ENCODE measurements at places on chromosomes 6 and 20.

- no peak for DNase-seq
Measured at GRCh38 chr20:8394308-8394945, 262.4 kb downstream of the PLCB1 start.

DNA sequence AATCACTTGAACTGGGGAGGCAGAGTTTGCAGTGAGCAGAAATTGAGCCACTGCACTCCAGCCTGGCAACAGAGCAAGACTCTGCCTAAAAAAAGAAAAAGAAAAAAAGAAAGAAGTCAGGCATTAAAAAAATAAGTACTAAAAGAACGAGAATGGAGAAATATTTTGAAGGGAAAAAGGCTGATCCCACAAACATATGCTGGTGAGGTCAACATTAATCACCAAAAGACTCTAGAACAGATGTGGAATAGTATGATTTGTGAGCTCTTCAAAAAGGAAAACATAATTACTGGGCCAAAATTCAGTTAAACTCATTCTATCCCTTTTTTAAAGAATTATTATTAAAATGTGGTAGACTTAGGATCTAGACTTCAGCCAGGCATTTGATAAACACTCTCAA lies 61.2 kb upstream of the NRSN1 start:
- no peak for DNase-seq

- no peak for DNase-seq
Measured at GRCh38 chr6:69816569-69816968, 19.8 kb upstream of the LMBRD1 start.

GRCh38 chr20:32205110-32205842 lies 2.3 kb downstream of the PLAGL2 start:
- no peak for DNase-seq

DNA sequence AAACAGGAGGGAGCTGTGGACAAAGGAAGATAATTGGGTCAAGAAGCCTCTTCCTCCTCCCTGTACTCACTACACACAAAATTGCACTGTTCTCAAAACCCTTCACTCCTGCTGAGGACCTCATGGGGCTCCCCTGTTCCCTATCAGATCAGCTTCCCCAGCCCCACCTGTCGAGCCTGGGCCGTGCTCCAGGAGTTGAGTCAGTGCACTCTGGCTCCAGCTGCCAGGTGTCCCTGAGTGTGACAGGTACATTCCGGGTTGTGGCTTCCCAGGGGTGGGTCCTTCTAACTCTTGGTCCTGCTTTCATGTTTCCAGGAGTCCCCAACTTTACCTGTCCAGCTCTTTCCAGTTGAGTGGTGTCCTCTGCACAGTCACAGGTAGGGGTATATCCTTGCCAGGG lies 8.4 kb downstream of the RAB5IF start:
- DNase-seq: no peak

GRCh38 chr20:17825960-17826843 lies 126.4 kb downstream of the BANF2 start:
- DNase-seq: no peak

GRCh38 chr20:53212018-53212417 lies 239.9 kb downstream of the TSHZ2 start:
- no peak for DNase-seq

All from NCI-H1436 (cell line).